H9 (cell line): ENCODE measurements at places on chromosomes 16 and 17. TPM values are rescaled to one million over a fixed set of nuclear protein-coding genes. Genes with fewer than 3 reads are reported as not detected.

- DNase-seq: no peak
These were observed 598 bp downstream of the NIP7 start for GRCh38 chr16:69340095-69340644.

GRCh38 chr17:17737961-17738894 lies 57.0 kb downstream of the RAI1 start:
- DNase-seq: peak; percentile 76

- DNase-seq: no peak
These were observed 266 bp downstream of the FMNL1 start for GRCh38 chr17:45222014-45222288.

DNA sequence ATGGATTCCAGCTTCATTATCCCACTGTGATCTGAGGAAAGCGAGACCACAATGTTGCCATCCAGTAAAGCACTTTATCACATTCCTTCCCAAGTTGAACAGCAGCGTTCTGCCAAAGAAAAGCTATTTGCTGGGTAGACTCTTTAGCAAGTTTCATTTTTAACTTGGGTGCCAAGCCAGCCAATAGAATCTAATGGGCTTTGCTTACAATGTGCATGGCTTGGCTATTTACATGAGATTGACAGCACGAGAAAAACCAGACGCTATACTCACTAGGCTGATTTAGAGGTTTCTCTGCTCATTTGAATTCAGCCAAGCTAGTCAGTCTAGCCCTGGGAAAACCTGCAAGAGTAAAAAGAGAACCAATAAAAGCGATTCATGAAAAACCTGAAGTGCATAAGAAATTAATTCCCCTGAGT lies 108.9 kb downstream of the CDH13 start:
- no peak for DNase-seq

- DNase-seq: peak; percentile 31
These were observed 137.9 kb upstream of the HS3ST4 start for GRCh38 chr16:25553711-25554436.

DNA sequence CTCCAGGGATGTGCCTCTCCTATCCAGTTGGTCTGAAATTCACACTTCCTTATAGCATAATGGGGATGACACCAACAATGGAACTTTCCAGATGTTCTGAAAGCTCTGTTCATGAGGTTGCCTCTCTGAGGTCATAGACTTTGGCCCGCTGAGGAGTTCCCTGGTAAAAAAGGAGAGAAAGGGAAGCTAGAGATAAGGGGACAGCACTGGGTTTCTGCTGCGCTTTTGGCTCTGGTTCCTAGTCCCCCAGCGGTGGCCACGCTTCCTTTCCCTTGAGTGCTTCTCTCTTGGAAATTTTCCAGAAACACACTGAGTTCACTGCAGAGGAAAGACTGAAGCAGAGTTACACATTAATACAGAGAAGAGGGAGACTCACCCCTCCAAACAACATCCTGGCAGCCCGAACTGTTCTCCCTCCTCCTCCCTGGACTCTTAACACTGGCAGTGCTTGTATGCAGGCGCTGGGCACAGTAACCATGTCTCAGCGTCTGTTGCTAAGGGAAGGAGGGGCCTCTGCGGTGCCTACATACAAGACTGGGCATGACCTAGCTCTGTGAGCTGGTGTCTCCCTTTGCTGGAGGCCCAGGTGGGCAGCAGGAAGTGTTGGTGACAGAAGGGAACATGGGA lies at the start of gene DNAH3:
Gene DNAH3 (minus strand): TSS at position 472 of the 627 bp plus-strand sequence. CDS start 527 bp downstream, outside the sequence.
- no peak for DNase-seq

- no peak for DNase-seq
These were observed 154.2 kb upstream of the SHISA6 start for GRCh38 chr17:11086646-11087340.

GRCh38 chr17:80036715-80037477 lies 454 bp downstream of the CCDC40 start:
- peak; percentile 82 for DNase-seq

- no peak for DNase-seq
These were observed 37.8 kb upstream of the KDM8 start for GRCh38 chr16:27165576-27165975.

GRCh38 chr17:28896884-28897768 lies at the start of gene FLOT2:
Gene FLOT2 (minus strand): TSS chr17:28897733. CDS start chr17:28897574, 159 bp downstream.
- peak; percentile 77 for DNase-seq

GRCh38 chr16:72856797-72857196 lies 191.1 kb downstream of the ZFHX3 start:
- DNase-seq: peak; percentile 61

- no peak for DNase-seq
These were observed 45.8 kb downstream of the COTL1 start for GRCh38 chr16:84572096-84572495.

DNA sequence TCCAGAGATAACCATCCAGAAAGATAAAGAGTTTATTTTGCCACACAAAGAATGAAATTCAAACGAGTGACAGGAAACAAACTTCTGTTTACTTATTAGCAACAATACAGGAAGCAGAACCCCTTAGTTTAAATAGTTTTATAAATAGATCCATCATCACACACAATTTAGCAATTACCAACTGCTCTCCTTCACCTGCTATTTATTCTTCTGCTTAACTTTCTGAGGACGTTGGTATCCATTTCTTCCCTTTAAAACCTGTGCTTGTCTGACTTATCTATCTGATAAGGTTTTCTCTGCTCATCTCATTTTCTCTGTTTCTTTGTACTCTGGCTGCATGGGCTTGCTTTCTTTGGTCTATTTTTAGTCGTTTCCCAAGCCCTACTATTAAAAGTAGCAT lies 4.3 kb upstream of the ADAMTS18 start:
- DNase-seq: no peak

- DNase-seq: no peak
These were observed 120.7 kb downstream of the CCDC182 start for GRCh38 chr17:57624386-57624785.

DNA sequence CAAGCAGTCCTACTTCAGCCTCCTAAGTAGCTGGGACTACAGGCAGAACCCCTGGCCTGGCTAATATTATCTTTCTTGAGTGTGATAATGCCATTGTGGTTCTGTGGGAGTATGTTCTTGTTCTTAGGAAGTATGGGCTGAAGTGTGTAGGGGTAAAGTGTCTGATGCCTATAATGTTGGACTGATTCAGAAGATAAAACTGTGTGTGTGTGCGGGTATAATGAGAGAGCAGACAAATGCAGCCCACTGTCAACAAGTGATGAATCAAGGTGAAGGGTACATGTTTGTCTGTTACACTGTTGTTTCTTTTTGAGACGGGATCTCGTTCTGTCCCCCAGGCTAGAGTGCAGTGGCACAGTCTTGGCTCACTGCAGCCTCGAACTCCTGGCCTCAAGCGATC lies 127.5 kb downstream of the CLEC16A start:
- no peak for DNase-seq

GRCh38 chr17:56939869-56940484 lies 20.9 kb downstream of the COIL start:
- DNase-seq: no peak

DNA sequence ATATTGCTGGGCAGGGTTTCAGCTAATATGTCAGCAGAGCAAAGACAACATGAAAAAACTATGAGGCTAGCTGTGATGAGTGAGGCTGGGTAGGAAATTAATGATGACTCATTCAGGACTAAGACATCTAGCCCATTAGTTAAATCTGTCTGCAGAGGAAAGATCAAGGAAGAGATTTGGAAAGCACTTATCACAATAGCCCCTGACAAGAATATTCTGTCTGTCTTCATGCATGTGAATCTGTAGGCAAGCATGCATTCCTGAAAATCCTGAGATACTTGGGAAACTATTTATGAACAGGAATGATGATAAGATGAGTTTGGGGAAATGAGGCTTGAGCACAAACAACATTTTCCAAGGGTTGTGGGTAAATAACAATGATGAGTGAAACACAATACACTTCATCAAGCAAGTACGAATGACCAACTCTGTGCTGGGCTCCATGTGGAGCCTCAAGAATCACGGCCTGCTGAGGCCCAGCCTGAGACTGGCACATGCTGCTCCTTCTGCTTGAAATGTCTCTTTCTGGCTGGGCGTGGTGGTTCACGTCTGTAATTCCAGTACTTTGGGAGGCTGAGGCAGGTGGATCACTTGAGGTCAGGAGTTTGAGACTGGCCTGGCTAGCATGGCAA lies 96.5 kb upstream of the ASIC2 start:
- DNase-seq: no peak

- no peak for DNase-seq
These were observed 12.8 kb downstream of the ADGRG3 start for GRCh38 chr16:57680842-57681375.

DNA sequence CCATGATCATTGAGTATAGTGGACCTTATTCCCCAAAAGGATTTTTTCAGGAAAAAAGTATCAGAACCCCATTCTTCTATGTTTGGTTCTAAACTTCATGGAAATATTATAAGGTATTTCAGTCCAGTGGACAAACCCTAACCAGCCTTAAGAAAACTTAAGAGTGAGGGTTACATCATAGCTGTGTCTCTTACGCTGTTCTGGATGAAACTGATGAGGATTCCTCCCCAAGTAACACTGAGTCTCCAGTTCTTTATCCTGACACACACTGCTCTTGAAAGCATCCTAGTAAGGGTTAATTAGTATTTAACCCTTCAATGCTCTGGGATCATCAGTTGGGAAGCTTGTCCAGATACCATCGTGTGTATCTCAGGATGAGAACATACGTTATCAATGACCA lies 5.0 kb downstream of the LYRM1 start:
- DNase-seq: no peak

DNA sequence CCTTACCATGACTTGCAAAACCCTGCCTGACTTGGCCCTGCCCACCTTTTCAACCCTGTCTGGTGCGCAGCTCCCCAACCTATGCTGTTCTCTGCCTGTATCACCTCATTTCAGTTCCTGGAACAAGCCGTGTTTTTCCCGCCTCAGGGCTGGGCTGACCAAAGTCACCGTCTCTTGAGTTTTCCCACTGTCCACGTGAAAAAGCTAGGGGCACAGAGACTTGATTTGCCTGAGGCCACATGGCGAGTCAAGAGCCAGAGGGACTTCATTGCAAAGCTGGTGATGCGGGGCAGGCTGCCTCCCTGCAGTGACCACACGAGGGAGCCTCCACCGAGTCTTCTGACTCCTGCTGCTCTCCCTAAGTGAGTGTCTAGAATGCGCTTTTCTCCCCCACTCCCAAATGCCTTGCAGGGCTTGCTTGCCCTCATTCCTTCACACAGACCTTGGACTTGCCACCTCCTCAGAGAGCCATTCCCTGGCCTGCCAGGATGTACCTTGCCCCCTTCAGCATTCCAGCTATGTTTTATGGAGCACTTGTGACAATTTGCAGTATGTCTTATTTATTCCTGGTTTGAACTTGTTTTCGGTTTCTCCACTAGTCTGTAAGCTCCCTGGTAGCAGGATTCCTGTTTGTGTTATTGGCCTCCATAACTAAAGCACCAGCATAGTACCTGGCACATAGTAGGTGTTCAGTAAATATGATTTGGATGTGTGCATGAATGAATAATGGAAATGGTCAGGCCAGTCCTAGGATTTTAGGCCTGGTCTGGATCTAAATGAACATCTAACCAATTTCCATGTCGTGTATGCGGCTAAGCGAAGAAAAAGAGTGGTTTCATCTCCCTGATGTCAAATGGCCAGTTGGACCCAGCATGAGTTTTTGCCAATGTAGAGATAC lies 252.3 kb downstream of the SNX29 start:
- peak; percentile 89 for DNase-seq

- DNase-seq: no peak
These were observed 1427.3 kb downstream of the CDH8 start for GRCh38 chr16:60608971-60609370.

- DNase-seq: peak; percentile 80
These were observed 30.0 kb downstream of the TBC1D16 start for GRCh38 chr17:80005360-80006338.

DNA sequence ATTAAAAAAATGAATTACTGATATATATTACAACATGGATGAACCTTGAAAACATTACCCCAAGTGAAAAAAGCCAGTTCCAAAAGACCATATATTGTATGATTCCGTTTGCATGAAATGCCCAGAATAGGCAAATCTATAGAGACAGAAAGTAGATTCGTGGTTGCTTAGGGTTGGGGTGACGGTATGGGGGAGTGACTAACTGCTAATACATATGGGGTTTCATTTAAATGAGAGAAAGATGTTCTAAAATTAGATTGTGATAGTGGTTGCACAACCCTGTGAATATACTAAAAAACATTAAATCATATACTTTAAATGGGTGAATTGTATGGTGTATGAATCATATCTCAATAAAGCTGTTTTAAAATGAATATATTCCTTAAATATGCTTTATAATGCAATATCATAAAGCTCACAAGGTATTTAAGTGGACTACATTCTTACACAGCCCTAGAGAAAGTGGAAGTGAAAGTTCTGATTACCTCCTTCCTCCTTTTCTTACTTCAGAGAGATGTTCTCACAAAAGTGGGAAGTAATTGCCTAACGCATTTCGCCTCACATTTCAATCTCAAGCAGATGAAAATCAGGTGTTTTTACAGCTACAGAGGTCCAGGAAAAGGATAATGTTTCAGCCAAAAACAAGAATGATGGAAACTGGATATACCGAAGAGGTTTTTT lies 142.7 kb upstream of the GNAO1 start:
- no peak for DNase-seq

DNA sequence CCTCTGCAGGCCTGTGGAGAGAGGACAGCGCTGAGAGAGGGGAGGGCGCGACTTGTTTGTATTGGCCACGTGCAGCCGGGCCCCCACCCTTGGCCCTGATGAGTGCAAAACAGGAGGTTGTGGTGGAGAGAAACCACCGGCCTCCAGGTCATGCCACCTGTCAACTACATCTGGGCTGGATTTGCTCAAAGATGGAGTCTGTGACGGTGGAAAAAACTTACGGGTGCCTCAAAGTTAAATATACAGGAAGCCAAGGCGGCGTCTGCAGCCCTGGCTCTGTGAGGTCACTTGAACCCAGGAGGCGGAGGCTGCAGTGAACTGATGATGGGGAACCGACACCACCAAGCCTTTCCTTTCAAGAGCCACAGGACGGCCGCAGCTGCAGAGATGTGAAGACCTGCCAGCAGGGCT lies 15.7 kb downstream of the C16orf74 start:
- DNase-seq: no peak

GRCh38 chr17:10737168-10737622 lies 7.4 kb upstream of the TMEM220 start:
- DNase-seq: peak; percentile 75

DNA sequence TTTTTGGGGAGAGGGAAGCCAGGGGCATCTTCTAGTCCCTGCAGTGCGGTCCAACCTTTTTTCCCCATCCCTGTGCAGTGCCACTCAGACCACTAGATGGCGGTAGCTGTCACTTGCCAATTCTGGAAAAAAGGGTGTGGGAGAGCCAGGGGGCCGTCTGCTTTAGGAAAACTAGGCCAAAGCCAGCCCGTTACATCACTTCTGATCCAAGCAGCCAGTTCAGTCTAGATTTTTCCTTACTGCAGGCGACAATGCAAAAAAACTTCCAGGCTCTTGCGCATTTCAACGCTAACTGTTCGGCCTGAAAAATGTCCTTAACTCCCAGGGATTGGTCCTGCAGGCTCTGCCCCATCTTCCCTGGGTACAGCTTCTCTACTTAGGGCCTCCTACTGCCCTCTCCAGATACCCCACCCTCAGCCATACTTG lies 69.2 kb upstream of the CES5A start:
- peak; percentile 72 for DNase-seq

The LDHD gene
- total RNA-seq: 14.5 and 14.7 TPM in 2 replicates

The MPP2 gene
- 16.3 and 17.9 TPM in 2 replicates for total RNA-seq

The HS3ST3B1 gene
- 2.8 and 2.9 TPM in 2 replicates for total RNA-seq

The RHBDL3 gene
- 8.7 and 12.5 TPM in 2 replicates for total RNA-seq

The CHST5 gene
- total RNA-seq: 0.11 TPM in 1 of 2 replicates, not detected in the other

The HNF1B gene
- not detected in 2 replicates for total RNA-seq

The CX3CL1 gene
- total RNA-seq: 1.6 and 1.7 TPM in 2 replicates

The CRYBA1 gene
- total RNA-seq: not detected in 2 replicates
